Lung microvascular endothelial cell (primary cell): ENCODE measurements at places on chromosomes 13 and 19. TPM values are rescaled to one million over a fixed set of nuclear protein-coding genes. Genes with fewer than 3 reads are reported as not detected.

The CYP2F1 gene
- total RNA-seq: not detected in 2 replicates

The IL12RB1 gene
- under 0.01 and 0.22 TPM in 2 replicates for total RNA-seq

The TUBA3C gene
- not detected in 2 replicates for total RNA-seq

The TMEM272 gene
- not detected in 2 replicates for total RNA-seq

GRCh38 chr13:43128504-43128961 is 105.1 kb downstream of the DNAJC15 start:
- no peak for DNase-seq

DNA sequence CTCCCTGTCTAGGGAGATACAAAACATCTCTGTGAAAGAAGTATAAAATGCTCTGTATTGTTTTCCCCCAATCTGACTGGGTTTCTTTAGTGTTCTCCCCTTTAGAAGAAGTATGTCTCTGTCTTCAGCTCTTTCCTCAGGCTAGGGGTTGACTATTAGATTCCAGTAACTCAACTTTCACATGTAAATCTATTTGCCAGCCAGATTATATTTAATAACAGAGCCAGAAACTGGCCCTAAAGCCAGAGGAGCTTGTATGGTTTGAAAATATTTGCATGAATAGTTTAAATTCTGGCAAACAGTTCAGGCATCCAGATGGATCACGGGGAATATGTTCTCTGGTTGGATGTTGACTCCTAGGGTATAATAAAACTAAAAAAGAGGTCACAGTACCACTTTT is 22.3 kb upstream of the CYSLTR2 start:
- DNase-seq: no peak

DNA sequence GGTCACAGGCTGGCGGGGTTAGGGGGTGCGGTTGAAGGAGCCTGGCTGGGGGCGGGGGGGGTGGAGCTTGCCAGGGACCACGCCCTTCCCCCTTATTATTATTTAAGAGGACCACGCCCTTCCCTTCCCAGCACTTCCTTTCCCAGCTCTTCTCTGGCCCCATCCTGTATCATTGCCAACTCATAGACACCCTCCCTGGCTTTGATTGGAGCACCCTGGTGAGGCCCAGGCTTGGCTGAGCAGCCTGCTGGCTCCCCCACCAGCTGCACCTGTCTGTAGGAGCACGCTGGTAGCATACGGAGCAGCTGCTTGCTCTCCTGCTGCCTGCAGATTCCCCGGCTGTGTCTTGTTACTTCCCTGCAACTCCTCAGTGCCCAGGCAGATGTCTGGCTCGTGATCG is 62.5 kb upstream of the PDX1 start:
- DNase-seq: no peak

The NLRP7 gene
- not detected in 2 replicates for total RNA-seq

- no peak for DNase-seq
These were observed 1534.0 kb upstream of the SPRY2 start for GRCh38 chr13:81874681-81875661.

DNA sequence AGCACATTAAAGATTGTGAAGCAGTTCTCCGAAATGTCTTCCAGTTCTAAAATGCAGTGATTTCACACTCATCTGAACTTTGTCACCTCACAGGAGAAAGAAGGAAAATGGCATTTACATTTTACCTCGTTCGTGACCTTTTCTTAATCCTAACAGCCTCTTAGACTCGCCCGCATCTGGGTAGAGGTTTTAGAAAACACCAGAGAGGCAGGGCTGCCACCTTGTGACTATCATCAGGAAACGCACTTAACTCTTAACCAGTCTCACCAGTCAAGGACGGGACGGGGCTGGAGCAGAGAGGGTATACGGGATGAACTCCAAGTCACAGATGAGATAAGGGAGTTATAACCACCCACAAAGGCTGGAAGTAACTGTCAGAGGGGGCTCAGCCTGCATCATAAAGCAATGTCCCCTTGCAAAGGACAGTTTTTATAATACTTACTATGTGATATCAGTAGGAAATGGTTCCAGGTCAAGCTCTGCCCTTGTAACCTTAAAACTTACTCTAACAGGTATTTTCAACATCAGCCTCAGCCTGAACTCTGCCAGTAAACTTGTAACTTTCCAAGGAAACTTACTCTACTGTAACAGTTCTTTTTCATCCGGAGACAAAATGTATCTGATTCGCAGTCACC is 8.6 kb upstream of the CEACAM6 start:
- DNase-seq: peak; percentile 54

DNA sequence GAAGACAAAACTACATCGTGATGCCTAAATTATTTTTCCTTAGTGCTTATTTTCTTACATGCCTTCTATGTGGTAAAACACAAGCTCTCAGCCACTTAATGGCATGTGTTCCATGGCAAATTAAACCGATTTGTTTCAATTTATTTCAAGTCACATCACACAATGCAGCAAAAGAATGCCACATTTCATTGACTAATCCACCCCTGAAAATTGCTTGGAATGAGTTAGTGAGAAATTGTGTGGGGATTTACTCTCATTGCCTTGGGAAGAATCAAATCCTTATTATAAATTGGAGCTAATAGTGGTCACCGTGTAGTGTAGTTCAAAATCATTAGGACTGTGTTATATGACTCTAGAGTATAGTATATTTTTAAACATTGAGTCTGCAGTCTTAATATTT is 485.5 kb upstream of the KLHL1 start:
- DNase-seq: no peak

GRCh38 chr19:19185853-19186740 is 5.9 kb downstream of the BORCS8 start:
- DNase-seq: peak; percentile 70

The LILRB1 gene
- not detected in 2 replicates for total RNA-seq

DNA sequence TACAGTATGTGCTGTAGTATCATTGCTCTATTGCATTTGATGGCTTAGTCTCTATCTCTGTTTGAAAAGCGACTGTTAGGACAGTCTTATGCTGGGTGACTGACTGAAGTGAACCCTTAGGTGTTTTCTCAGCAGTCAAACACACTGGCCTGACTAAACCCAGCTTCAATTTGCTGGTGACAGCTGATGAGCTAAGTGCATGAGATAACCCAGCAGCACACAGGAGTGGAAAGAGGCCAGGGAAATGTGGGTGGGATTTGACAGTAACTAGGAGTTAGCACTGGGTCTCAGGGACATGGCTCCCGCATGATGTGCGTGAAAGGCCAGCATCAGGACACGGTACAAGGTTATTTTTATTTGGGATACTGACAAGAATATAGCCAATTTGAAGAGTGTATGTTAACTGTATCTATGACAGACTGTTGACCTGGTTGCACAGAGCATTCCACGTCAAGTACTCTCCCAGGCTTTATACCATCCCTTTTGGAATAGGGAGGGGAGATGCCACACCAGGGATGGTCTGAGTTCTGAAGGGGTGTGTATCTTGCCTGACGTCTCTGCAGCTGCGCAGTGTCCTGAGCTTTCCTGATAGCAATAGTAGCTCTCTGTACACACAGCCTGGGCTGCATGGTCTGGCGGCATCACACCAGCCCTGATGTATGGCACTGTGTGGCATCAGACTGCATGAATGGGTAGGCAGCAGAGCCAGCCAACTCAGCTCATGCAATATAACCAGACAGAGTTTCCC is 144.8 kb downstream of the FLT1 start:
- DNase-seq: no peak

GRCh38 chr13:102598061-102598460 is 1.3 kb downstream of the TPP2 start:
- DNase-seq: peak; percentile 5

- no peak for DNase-seq
These were observed 70.4 kb downstream of the SLITRK6 start for GRCh38 chr13:85728811-85729210.

The KLC3 gene
- 0.20 and 0.22 TPM in 2 replicates for total RNA-seq

DNA sequence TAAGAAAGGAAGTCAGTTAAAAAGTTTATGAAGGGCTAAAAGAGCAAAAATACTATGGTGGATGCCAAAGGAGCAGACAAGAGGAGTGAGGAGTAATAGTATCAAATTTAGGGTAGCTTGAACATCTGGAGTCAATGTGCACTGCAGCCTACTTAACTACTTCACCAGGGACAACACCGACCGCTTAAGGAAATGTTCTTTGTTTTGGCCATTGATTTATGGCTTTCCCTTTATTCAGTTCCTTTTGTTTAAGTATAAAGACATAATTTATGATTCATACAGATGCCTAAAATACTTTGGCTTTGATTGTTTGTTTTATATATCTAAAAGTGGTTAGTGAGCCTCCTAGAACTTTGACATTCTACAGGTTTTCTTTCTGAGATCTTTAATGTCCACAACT is 276.3 kb upstream of the PRR20A start:
- no peak for DNase-seq

- no peak for DNase-seq
These were observed 21.4 kb downstream of the DZIP1 start for GRCh38 chr13:95623141-95623540.

The DYRK1B gene
- 10.5 and 11.1 TPM in 2 replicates for total RNA-seq

The FGF21 gene
- under 0.01 TPM in 1 of 2 replicates, not detected in the other for total RNA-seq

The FKBP8 gene
- total RNA-seq: 137 and 167 TPM in 2 replicates
